ENCODE measurements at places on chromosomes 5 and 9.

DNA sequence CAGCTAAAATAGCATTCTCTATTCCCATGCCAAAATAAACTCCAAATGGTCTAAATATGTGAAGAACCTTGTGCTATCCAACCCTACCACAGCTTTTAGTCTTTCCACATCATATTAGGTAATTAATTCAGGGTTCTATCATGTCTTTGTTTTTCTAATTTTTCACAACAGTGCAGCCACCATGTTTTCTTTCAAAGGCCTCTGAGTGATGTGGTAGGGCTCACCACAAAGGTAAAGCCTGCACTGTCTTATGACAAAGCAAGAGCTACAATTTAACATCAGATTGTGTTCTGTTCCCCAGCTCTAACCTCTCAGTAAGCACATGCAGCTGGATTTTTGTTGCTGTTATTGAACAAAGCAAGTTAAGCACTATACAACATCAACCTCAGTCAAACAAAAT, 52.4 kb downstream of the MEF2C start:
- no peak for DNase-seq

DNA sequence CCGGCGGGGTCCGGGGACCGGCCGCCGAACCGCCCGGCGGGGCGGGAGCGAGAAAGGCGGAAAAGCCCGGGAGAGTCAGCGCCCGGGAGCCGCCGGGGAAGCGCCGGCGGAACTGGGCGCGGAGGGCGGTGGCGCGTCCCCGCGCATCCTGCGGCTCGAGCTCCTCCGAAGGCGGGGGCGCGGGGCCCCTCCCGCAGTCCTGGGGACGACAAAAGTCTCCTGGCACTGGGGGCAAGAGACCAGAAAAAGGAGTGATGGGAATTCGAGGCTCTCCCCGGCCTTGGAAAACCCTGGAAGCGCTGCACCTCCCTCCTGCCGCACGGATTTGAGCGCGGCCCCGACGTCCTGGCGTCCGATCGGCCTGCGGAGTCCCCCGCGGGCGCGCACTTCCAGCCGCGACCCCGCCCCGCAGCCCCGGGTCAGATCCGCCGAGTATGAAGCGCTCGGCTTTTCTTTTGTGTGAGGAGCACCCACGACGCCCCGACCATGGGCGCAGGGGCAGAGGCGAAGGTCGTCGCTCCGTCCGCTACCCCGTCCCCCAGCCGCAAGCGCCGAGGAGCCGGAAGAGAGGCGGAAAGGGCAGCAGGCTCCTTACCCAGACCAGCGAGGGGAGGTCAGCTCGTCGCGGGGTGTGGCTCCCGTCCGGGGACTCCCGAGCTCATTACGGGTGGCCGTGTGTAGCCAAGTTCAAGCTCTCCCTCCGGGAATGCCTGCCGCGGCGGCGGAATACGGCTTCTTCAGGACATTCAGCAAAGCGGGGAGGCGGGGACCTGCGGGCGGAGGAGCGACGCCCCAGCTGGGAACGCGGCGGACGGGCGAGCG, at the start of gene EPB41L4A:
Gene EPB41L4A (minus strand): TSS at position 114 of the 822 bp plus-strand sequence. CDS start 238 bp downstream, outside the sequence.
- DNase-seq, result peak; percentile 79

DNA sequence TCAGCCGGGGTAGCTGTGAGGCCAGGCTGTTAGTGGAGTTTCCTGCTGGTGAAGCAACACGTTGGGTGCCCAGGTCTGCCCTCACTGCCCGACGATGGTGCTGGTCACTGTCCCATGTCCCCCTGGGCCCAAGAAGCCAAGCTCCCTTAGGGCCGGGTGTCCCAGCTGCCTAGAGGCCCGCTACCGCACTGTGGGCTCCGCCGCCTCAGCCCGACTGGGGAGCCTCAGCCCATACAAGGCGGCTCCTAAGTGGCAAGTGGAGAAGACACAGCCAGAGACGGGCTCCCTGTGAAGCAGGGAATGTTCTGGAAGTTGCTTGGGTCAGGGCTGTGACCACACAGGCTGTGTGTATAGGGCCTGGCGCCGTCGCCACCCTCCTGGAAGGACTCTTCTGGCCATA, 96.9 kb downstream of the RXRA start:
- DNase-seq, result no peak

DNA sequence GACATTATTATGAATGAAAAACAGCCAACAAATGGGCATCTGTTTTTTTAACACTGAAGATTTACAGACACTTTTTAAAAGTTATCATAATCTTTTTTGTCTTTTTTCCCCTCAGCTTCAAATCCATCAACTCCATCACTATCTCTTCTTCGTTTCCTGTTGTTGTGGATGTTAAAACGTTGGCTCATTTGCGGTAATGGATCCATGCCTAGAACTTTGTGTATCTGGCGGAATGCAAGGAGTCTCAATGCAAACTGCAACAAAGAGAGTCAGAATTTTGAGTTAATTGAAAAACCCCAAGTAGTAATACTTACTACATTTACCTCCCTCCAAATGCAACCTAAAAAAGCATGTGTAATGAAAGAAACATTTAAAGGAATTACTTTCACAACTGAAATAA, 42.9 kb upstream of the MTMR12 start:
- DNase-seq, result no peak

DNA sequence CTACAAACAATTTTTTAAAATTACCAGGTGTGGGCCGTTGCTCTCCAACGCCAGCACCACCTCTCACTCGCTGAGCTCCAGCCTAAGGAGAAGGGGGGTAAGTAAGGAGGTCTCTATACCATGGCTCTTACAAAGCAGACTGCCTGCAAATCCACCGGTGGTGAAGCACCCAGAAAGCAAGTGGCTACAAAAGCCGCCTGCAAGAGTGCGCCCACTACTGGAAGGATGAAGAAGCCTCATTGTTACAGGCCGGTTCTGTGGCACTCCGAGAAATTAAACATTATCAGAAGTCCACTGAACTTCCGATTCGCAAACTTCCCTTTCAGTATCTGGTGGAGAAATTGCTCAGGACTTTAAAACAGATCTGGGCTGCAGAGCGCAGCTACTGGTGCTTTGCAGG, 46.0 kb downstream of the CDO1 start:
- no peak for DNase-seq

GRCh38 chr9:15144622-15145061, 162.4 kb downstream of the TTC39B start:
- no peak for DNase-seq

GRCh38 chr9:6780690-6781089, 22.9 kb downstream of the KDM4C start:
- DNase-seq, result no peak

DNA sequence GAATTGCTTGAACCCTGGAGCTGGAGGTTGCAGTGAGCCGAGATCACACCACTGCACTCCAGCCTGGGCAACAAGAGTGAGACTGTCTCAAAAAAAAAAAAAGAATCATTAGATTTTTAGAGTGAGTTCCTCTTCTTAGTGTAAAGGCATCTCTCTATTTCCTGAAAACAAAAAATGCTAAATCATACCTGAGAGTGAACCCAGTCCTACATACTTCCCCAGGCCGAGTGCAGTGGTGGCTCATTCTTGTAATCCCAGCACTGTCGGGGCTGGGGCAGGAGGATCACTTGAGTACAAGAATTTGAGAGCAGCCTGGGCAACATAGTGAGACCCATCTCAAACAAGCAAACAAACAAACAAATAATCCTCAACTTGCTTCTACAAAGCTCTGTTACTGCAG, 38.2 kb upstream of the LPAR1 start:
- no peak for DNase-seq

GRCh38 chr5:123147128-123147715, 58.2 kb downstream of the PRDM6 start:
- no peak for DNase-seq

DNA sequence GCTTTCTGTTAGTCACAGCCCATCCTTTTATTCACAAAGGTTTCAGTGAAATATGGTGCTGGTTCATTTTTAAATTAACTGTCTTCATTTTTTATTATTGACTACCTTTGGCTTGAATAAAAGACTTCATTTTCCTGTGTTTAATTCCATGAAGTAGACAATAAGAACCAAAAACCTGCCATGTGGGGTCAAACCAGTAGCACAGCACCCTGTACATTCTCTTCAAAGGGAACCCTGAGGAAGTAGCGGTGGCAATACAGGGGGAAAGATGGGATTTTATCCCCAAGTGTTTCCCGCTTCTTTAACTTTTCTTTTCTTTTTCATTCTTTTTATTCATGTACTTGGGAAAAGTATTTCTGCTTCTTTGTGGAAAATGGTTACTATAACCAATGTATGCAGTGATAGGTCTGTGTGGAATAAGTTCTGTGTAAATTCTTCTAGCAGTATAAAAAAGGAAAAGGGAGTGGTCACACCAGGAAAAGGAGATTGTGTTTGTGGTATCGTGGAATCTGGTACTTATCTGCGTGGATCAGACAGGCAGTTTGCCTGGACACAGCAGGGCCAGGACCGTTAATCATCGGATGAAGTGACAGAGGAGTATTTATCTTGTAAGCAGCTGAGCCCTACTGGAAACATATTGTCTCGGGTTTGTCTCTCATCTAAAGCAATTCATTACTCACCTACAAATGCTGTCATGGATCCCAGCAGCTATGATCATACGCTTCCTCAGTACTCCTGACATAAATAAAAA, 94.2 kb downstream of the PPIC start:
- no peak for DNase-seq

- no peak for DNase-seq
Measured at GRCh38 chr5:57550132-57550531, 67.5 kb upstream of the ACTBL2 start.

DNA sequence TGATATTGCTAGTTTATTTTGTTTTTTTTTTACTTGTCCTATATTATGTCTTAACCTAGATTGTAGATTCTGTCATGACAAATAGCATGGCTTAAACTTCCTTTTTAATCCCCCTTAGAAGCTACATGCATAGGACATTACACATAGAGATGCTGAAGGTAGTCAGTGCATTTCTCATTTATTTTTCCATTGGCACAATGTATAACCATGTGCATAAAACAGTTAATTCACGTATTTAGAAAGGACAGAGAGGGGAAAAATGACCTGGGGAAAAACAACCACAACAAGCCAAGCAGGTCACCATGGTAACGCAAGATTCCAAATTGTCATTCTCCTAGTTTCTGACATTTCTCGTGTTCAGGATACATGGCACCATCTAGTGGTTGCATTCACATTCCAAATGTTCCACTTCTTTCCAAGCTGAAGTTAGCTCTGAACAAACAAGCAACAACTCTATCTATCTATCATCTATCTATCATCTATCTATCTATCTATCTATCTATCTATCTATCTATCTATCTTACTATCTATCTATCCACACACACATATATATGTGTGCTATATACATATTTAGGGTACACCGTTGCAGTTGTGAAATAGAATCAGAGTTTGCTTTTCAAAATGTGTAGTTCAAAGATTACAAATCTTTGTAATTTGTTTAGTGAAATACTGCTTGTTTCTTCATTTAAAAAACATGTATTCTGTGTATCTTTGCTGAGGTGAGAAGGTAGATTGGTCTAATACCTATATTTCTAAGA, 487.2 kb upstream of the ST8SIA4 start:
- no peak for DNase-seq

All from suprapubic skin (tissue), 4 donors.